ENCODE measurements at places on chromosomes 6 and 20. TPM values are rescaled to one million over a fixed set of nuclear protein-coding genes. Genes with fewer than 3 reads are reported as not detected.

DNA sequence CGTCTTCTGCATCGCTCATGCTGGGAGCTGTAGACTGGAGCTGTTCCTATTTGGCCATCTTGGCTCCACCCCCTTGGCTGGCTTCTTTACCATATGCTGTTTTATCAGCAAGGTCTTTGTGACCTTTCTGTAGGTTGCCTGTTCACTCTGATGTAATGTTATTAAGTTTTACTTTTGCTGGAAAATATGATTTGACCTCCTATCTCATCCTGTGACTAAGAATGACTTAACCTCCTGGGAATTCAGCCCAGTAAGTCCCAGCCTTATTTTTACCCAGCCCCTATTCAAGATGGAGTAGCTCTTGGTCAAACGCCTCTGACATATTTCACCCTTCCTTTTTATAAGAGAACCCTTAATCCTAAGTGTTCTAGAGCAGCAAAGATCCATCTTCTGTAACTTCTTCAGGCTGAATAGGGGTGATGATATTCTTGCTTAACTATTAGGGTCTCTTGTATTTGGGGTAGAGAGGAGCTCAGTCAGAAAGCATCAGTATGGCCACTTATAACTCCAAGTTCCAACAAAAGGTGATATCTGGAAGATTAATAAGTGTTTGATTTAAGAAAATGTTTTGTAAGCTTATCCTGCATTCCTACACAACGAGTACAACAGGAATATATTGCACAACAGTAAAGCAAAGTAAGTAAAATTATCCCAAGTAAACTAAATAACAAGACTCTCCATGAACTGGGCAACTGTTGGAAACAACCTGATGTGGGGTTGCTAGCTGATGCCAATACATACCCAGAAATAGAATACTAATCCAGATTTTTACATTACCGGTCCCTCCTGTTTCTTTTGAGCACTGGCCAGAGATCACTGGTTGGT lies 23.1 kb upstream of the HMGN3 start:
- no peak for DNase-seq

GRCh38 chr20:17972121-17972520 lies 3.3 kb downstream of the MGME1 start:
- no peak for DNase-seq

- DNase-seq = no peak
Measured at GRCh38 chr6:54301770-54302169, 6.5 kb upstream of the TINAG start.

GRCh38 chr6:40252531-40253258 lies 318.4 kb upstream of the MOCS1 start:
- DNase-seq = no peak

DNA sequence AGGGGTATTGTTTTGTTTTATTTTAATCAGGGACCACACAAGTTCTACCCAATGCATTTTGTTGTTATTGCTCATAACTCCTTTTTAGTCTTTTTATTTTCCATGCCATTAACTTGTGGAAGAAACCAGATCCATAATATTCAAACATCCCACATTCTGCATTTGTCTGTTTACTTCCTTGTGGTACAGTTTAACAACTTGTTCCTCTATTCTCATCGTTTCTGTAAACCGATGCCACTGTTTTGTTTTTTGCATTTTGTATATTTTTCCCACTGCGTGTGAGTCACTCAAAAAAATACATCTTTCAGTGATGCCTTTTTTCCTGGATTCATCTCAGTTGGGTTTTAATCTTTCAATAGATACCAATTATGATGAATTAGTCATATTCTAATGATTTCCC lies 22.3 kb downstream of the SF3B5 start:
- no peak for DNase-seq

DNA sequence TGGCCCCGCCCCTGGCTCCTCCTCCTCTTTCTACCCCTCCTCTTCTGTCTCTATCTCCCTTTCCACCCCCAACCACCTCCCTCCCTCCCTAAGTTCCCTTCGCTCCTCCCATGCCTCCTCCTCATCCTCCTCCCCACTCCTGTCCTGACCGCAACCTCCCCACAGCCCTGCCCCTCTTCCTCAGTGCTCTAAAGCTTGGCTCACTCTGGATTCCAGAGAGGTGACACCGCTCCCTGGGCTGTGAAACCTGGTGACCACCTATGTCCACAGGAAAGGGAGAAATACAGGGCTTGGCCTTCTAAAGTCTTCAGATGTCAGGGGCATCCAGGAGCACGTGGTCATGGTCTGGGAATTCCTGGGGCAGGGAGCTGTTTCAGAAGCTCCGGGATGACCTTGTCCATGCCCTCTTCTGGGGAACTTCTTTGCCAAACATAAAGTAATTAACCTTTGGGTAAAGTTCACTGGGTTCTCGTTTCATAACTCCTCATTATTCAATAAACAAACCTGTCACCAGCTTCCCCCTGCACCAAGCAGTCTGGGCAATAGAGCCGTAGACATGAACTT lies 345 bp upstream of the CST5 start:
- no peak for DNase-seq

- no peak for DNase-seq
Measured at GRCh38 chr6:1957746-1958145, 287.7 kb downstream of the GMDS start.

GRCh38 chr20:62018437-62019143 lies 47.1 kb downstream of the TAF4 start:
- DNase-seq = no peak

DNA sequence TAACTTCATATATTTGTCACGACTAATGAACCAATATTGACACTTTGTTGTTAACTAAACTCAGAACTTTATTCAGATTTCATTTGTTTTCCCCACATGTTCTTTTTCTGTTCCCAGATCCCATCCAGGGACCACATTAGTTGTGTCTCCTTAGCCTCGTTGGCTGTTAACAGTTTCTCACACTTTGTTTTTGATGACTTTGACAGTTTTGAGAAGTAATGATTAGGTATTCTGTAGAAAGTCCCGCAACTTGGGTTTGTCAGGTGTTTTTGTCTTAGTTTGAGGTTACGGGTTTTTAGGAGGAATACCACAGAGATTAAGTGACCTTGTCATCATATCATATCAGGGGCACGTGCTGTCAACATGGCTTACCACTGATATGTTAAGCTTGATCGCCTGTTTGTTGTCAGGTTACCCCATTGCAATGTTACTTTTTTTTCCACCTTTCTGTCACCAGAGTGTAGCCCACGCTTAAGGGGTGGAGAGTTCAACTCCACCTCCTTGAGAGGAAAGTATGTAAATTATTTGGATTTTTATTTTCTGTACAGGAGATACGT lies 32.9 kb downstream of the MAP3K4 start:
- no peak for DNase-seq

DNA sequence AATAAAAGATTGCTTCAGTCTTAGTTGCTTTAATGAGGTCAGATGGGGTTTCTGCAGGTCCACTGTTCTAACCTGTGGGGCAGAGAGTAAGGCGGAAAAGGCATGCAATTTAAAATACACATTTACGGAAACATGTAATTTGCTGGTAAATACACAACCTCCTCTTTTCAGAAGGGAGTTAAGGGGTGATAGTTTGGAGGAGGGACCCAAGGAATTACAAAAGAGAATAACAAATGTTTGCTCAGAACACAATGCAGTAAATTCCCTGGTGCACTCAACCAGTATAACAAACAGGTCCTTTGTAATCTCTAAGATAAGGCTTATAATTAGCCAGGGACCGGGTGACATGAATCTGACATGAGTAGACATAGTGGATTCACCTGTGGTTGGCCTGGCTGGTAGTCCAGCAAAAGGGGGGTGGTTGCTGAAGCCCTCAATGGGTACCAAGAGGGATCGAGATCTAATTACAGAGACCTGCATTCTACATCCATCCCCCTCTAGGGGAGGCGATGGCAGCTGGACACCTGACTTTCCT lies 295.1 kb downstream of the PHACTR1 start:
- DNase-seq = no peak

The HLA-B gene
- 234 TPM for total RNA-seq

GRCh38 chr6:148464319-148465010 lies 121.8 kb downstream of the SASH1 start:
- no peak for DNase-seq

The NEU1 gene
- total RNA-seq = 18.4 TPM

GRCh38 chr6:117167520-117168271 lies 97.7 kb upstream of the VGLL2 start:
- DNase-seq = no peak

- DNase-seq = no peak
Measured at GRCh38 chr6:139483079-139483478, 108.6 kb upstream of the CITED2 start.

GRCh38 chr20:22302039-22302438 lies 282.3 kb downstream of the FOXA2 start:
- DNase-seq = no peak

All from urinary bladder (tissue), 4 donors.